ENCODE measurements at places on chromosomes 3 and 15. TPM values are rescaled to one million over a fixed set of nuclear protein-coding genes. Genes with fewer than 3 reads are reported as not detected.

Gene MBD4
- 29.0 TPM for total RNA-seq

Gene LDHAL6B
- not detected for total RNA-seq

Gene POU1F1
- total RNA-seq: not detected

Gene IL16
- total RNA-seq: 40.8 TPM

Gene HRH1
- 5.7 TPM for total RNA-seq

Gene ASB14
- not detected for total RNA-seq

Gene SLC12A1
- not detected for total RNA-seq

Gene SYNPR
- not detected for total RNA-seq

Gene CRYGS
- total RNA-seq: 6.7 TPM

Gene CDHR4
- not detected for total RNA-seq

Gene VIPR1
- 94.6 TPM for total RNA-seq
